ENCODE measurements at places on chromosomes 1 and 21. TPM values are rescaled to one million over a fixed set of nuclear protein-coding genes. Genes with fewer than 3 reads are reported as not detected.

- DNase-seq = no peak
Measured at GRCh38 chr1:5832916-5833895, 159.0 kb downstream of the NPHP4 start.

DNA sequence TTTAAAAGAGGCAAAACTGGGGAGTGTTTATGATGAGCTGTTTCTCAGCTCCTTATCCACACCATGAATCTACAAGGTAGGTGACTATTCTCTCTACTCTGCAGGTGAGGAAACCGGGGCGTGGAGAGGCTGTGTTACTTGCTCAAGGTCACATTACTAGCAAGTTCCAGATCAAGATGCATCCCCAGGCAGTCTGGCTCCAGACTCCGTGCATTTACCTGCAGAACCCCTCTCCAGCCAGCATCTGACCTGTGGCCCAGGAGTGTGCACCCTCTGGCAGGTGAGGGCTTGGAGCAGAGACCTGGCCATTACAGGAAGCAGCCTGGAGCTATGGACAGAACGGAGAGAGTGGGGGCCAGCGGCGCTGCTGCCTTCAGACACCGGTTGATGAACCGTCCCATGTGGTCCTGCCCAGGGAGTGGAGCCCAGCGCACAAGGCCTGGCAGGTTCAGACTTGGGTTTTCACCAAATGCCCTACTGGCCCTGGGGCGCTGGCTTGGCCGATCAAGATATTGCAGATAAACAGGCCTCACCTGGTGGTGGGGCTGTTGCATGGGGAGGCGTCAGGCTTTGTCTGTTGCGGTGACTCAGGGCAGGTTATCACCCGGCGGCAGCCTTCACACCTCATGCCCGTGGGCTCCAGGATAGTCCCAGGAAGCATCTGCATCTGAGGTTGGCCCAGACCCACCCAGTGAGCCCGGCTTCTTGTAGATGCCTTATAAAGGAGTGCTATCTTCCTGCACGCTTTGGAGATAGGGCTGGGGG, 29.2 kb upstream of the WNT4 start:
- no peak for DNase-seq

DNA sequence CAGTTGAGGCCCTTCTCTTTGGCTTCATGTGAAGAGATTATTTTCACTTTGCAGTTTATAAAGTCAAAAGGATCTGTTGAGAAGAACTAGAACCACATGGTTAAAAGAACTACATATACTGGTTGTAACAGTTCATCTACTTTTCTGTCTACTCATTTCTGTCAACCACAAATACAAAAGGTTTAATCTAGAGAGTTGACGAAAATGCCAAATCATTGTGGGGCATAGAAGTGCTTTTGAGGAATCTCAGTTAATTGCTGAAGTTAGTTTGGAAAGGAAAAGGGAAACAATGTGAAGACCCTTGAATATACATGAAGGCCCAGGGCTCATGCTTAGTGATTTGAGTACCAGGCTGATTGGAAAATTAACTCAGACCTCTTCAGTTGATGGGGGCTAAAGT, 415.7 kb upstream of the ZP4 start:
- DNase-seq = no peak

Gene AADACL3
- polyA plus RNA-seq = not detected

Gene C1orf74
- polyA plus RNA-seq = 2.9 TPM

Gene ARHGEF10L
- 38.5 TPM for polyA plus RNA-seq

- no peak for DNase-seq
Measured at GRCh38 chr1:82844911-82845827, 1044.4 kb downstream of the ADGRL2 start.

DNA sequence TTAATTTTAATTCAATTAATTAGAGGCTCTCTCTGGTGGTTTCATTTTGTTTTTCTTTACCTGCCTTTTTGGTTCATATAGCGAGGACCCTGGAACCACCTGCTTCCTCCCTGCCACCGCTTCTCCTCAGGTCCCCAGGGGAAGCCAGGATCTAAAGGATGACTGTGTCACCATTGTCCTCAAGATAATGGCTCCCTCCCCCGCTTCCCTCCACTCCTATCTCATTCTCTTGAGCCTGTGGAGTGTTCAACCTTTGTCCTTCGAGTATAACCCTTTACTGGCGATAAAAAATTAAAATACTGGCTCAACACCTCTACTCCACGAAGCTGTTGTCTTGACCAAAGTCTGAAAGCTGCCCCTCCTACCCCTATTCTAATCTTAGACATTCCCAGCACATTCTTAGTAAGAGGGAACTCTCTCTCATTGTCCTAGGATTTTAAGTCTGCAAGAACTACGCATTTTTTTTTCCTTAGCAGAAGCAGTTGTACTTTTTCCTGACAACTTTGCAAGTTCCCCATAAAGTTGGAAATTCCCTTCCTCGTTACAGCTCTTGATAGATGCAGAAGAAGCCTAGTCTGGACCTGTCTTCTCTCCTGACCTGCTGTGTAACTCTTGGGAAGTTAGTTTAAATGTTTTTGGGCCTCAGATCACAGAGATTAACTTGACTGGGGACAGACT, 12.6 kb upstream of the MAPKAPK2 start:
- no peak for DNase-seq

Gene AIRE
- polyA plus RNA-seq = 1.2 TPM

DNA sequence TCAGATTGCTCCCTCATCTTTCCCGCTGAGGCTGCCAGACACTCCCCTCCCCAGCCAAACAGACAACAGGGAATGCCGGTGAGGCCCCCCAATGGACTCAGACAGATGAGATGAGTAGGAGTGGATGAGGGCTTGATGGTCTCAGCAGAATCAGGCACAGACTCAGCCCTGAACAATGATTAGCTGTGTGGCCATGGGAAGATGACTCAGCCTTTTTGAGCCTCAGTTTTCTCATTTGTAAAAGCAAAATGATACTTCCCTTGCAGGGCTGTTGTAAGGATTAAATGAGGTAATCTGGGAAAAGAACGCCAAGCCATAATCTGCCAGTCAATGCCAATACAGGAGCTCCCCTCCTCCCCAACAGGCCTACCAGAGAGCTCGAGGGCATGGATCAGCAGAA, 12.4 kb downstream of the C1orf198 start:
- DNase-seq = no peak

Gene C1QC
- 15.6 TPM for polyA plus RNA-seq

Gene NGF
- polyA plus RNA-seq = 2.0 TPM

Gene HMCN1
- 50.4 TPM for polyA plus RNA-seq

Gene RHBG
- 18.6 TPM for polyA plus RNA-seq

DNA sequence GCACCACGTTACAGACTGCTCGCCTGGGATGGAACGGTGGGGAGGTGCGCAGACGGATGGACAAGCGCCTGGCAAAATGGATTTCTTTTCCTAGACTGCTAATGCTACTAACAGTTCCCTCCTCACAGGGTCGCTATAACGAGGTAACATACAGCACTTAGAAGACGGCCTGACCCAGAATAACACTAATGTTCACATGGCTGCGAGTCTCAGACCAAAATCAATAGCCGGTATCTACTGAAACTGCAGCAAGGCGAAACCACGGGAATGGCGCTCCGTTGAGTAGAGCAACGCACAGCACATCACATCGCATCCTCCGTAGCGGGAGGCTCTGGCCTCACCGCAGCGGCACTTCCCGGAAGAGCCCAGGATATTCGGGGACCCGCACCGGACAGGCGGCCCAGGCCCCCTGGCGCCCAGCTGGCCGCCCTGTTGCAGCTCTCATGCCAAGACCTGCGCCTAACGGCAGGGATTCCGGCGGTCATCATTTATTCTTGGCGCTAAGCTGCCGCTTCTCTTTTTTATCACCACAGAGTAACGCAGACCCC, 46.6 kb downstream of the VPS26C start:
- peak; percentile 37 for DNase-seq

GRCh38 chr1:17595602-17595925, 56.1 kb downstream of the ARHGEF10L start:
- no peak for DNase-seq

Gene CLCA1
- not detected for polyA plus RNA-seq

- no peak for DNase-seq
Measured at GRCh38 chr1:188941986-188942385, 1535.7 kb downstream of the BRINP3 start.
